ENCODE measurements at places on chromosomes 16 and 17.

- no peak for DNase-seq
Observed at GRCh38 chr16:1193825-1194581, 31.1 kb downstream of the TPSG1 start.

- DNase-seq: no peak
Observed at GRCh38 chr16:30398661-30399434, 3.6 kb downstream of the ZNF48 start.

DNA sequence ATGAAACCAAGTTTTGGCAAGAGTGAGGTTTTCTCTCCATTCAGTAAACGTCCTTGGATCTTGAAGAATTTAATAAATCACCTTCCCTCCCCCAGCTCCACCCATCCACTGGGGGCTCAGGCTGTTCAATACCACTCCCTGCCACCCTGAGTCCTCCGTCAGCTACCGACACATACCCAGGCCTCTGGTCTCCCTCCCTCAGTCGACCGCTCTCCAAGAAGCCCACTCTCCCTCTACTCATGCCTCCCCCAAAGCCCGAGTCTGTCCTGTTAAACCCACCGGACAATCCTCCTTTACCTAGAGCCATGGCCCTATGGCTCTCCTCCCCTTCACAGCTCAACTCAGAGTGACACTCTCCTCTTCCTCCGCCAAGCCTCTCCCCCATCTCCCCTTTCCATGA, 19.7 kb upstream of the SLC4A1 start:
- DNase-seq: no peak

DNA sequence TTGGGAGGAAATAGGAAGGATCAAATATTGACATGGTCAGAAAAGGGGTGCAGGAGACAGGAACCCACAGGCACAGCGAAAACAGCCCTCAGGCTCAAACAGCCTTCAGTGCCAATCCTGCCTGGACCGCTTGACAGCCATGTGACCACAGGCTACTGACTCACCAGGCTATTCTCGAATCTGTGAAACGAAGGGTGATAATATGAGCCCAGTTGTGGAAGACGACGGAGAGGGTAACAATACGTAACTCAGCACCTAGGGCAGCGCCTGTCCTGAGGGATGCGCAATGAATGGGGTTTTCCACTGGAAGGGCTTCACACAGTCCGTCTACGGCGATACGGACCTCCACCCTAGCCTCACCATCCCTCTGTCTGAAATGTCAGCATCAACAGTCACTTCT, 117.3 kb upstream of the RCVRN start:
- no peak for DNase-seq

- no peak for DNase-seq
Observed at GRCh38 chr16:35185366-35186044, 1726.1 kb downstream of the TP53TG3F start.

- peak; percentile 6 for DNase-seq
Observed at GRCh38 chr17:42937712-42938596, 26.3 kb downstream of the AARSD1 start.

DNA sequence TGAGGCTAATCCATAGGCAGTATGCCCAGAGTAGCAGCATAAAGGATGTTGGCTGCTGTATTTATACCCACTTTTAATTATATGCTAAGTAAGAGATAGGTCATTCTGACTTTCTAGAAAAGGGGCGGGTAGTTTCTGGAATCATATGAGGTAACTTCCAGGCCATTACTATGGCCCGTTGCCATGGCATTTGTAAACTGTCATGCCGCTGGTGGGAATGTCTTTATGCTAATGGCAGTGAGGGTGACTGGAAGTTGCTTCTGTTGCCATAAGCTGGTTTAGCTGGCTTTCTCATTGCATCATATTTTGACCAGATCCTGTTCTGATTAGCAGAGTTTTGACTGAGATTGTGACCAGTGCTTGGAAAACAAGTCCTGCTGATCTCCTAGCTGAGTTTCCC, 929.6 kb upstream of the CDH8 start:
- DNase-seq: no peak

GRCh38 chr16:50599494-50599893, 51.3 kb downstream of the NKD1 start:
- no peak for DNase-seq

DNA sequence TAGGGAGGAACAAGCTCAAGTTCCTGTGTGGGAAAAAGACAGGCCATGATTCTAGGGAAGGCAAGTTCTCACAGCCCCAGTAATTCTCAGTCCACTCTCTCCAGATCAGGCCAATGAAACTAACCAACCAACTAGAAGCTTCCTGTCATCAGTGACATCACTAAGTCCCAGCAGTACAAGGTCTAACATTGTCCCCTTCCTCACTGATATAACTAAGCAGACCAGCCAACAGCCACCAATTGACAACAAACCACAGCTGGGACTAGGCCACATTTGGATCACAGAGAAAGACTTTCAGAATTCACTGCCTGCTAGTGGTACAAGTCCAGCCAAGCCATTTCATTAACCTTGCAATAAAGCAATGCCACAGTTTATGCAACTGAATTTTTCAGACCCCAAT, 94.0 kb downstream of the CACNG1 start:
- no peak for DNase-seq

- no peak for DNase-seq
Observed at GRCh38 chr17:35809855-35810461, 674 bp downstream of the TAF15 start.

DNA sequence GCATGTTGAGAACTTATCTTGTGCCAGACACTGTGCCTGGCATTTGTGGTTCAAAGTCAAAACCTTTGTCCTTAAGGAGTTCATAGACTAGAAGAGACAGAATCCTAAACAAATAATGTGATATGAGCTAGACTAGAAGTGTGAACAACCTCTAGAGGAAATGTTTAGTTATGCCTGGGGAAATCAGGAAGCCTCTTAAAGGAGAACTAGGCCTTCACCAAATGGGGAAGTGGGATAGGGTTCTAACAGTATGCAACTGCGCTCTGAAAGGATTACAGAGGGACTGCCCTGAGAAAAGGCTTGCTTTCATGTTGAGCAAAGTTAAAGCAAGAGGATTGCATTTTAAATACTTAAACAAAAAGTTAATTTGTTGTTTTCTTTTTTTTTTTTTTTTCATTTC, 4.9 kb downstream of the RUNDC1 start:
- no peak for DNase-seq

GRCh38 chr17:14815079-14815478, 450.0 kb downstream of the PMP22 start:
- no peak for DNase-seq

- peak; percentile 46 for DNase-seq
Observed at GRCh38 chr17:80649672-80650330, 105.2 kb downstream of the RPTOR start.

GRCh38 chr17:46044286-46044928, 45.4 kb downstream of the STH start:
- DNase-seq: peak; percentile 38

DNA sequence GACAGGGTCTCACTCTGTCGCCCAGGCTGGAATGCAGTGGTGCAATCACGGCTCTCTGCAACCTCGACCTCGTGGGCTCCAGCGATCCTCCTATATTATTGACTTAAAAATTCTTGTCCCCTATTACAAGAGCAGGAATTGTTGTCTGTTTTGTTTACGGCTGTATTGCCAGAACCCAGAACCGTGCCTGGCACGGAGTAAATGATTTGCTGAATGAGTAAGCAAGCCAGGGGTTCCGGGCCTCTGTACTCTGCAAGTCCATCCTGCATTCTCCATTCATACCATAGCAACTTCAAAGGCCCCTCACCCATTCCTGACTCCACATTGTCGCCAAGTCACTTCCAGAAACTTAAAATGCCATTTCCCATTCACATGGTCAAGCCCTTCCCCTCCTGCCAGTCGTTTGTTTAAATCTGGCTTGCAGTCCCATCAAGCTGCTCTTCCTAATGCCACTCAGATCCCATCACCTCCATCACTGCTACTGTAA, 6.9 kb downstream of the ADCY9 start:
- DNase-seq: no peak

DNA sequence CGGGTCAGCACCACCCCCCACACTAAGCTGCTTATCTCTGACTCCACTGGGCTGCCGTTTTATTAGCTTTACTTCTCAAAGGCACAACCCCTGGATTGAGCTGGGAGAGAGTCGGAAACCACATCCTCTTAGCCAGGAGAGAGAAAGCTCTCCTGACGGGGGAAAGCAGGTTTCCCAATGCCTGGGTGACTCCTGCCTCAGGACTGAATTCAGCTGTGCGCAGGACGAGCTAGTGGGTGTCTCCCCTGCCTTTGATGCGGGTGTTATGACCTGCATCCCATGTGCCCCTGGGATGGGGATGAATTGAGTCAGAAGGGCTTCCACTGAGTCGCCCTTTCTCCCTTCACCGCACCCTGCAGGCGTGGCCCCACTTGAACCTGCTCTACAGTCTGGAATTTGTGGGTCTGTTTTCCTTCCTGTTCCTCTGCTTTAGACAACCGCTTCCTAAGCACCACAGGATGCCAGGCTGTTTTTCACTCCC, 819.2 kb upstream of the EEF2KMT start:
- DNase-seq: no peak

DNA sequence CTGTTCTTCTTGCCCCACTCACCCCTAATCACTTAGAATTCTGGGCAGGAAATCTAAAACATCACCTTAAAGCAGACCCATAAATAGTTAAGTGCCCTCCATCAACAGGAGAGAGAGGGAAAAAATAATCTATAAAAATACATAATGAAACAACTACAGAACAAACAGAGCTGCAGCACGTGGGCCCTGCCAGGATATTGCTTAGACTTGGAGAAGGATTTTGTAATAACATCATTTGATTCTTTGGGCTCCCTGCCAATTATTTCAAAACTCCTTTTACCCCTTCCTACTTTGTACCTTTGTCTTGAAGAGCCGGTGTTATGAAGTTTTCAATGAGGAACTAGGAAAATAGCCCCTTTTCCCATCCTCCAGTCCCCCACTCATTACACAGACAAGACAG, 130.6 kb upstream of the TOX3 start:
- no peak for DNase-seq

GRCh38 chr17:57422574-57423164, 166.3 kb downstream of the MSI2 start:
- no peak for DNase-seq

DNA sequence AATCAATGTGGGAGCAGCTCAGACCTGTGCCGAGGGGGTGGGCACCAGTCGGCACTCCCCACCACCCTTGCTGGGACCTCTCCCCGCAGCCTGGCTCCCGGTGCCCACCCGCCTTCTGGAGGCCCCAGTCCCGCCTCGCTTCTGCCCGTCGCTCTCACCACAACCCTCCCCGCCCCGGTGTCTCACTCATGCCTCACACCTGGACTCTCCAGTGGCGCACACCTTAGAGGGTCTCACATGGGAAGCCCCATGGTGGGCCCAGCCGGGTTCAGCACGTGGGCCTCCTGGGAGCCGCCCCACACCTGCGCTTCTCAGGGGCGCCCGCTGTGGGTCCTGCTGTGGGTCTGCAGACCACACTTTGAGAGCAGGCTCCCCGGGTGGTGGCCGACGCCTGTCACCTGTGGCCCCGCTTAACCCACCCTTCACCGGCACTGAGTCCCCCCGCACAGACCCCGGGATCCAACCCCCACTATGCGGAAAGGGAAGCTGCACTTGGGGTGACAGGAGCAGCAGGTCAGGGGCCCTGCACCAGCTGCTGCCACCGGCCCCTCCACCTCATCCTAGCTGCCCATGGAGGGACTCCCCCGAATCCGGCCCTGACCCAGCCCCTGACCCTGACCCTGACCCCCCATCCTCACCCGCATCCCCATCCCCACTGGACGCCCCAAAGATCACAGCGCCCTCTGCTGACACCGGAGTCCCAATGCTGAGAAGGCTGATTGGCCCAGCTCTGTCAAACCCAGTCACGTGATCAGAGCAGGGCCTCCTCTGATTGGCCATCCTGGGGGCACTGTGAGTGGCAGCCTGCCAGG, 27.4 kb upstream of the SLC38A10 start:
- DNase-seq: peak; percentile 31

DNA sequence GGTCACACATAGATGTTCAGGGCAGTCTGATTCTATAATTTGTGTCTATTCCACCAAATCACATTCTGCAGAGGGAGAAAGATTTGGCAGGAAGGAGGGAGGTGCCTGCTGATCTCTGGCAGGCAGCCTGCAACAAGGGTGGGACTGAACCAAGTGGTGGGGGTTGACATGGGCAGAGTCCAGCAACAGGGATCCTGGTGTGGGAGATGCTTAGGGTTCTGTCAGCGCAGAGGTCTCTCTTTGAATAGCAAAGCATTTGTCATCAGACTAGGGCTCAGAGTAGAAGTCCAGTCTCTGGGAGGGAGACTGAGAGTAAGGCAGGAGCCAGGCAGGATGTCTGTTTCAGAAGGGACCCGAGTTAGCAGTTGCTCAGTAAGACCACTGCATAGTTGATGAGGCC, 94.6 kb downstream of the UTP18 start:
- DNase-seq: no peak

DNA sequence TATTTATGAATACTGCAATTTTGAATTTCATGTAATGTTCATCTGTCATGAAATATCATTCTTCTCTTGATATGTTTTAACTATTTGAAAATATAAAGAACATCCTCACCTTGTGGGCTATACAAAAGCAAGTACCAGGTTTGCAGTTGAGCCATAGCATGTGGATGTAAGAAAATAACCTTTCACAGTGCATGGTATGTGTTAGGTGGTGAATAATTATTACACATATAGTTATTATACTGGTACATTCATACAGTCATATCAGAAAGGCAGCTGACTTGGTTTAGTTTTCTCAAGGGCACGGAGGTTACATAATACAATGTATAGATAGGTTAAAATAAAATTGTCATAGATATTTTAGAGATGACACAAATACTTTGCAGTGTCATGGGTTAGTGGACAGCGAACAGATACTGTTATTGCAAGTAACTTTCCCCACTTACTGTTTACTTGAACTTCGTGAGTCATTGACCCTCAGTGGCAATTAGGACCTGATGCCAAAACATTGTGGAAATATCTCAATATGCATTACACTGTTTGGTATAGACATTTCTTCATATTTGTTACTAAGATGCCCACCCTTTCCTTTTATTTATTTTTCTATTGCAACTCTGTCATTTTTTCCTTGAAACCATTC, 445.4 kb upstream of the GOT2 start:
- no peak for DNase-seq

- DNase-seq: no peak
Observed at GRCh38 chr17:43662413-43663141, 855 bp upstream of the MEOX1 start.

- no peak for DNase-seq
Observed at GRCh38 chr16:23491490-23492391, 18.6 kb downstream of the GGA2 start.

DNA sequence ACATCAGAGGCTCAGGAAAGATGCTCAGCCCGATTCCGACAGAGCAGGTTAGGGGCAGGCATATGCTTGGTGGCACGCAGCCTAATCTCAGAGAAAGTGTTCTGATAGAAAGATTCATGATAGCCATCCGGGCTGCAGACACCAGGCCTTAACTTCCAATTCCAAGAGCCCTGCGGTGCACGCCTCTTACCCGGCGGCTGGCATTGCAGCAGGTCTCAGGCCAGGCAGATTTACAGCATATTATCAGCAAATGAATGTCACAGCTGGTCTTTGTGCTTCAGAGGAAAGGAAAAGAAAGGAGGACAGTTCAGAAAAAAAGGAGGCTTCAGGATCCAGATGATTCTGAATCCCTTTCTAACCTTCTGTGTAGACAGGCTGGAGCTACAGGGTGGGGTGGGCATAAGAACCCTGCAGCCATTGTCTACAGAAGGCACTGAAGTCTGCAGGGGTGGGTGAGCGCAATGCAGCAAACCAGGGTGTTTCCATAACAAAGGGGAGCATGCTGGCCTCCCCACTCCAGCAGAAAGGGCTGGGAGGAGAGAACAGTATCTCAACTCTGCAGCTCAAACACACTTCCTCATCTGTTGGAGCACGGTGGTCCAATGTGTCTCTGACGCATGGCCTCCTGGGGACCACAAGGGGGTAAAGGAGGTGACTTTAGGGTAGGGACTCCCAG, 277.4 kb upstream of the XYLT1 start:
- no peak for DNase-seq

- DNase-seq: no peak
Observed at GRCh38 chr17:57302690-57303465, 46.6 kb downstream of the MSI2 start.

All from CD4-positive, alpha-beta T cell treated with Interferon gamma for 1 hour (primary cell).